Right forelimb (tissue), 1 donor: ENCODE measurements at places on chromosomes 6 and 20.

GRCh38 chr6:108748959-108749358 is 99.3 kb upstream of the ARMC2 start:
- no peak for DNase-seq

- DNase-seq: no peak
Observed at GRCh38 chr6:143061597-143062385, 1.1 kb downstream of the AIG1 start.

- DNase-seq: no peak
Observed at GRCh38 chr6:42204768-42205282, 10.1 kb upstream of the GUCA1B start.

DNA sequence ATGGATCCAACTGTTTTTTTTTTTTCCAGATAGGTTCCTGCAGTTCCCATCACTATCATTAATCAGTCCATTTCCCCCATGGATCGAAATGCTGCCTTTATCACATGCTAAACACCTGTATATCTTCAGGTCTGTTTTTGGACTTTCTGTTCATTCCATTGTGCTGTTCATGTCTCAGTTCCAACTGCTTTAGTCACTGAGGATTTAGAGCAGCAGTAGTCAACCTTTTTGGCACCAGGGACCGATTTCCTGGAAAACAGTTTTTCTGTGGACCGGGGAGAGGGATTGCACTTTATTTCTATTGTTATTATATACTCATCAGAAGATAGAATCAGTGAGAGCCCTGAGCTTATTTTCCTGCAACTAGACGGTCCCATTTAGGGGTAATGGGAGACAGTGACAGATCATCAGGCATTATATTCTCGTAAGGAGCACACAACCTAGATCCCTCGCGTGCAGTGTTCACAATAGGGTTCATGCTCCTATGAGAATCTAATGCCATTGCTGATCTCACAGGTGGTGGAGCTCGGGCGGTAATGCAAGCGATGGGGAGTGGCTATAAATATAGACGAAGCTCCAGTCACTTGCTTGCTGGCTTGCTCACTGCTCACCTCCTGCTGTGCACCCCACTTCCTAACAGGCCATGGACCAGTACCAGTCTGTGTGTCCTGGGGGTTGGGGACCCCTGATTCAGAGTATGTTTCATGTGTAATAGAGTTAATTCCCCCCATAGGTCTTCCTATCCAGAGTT is 46.0 kb downstream of the CAP2 start:
- DNase-seq: no peak

DNA sequence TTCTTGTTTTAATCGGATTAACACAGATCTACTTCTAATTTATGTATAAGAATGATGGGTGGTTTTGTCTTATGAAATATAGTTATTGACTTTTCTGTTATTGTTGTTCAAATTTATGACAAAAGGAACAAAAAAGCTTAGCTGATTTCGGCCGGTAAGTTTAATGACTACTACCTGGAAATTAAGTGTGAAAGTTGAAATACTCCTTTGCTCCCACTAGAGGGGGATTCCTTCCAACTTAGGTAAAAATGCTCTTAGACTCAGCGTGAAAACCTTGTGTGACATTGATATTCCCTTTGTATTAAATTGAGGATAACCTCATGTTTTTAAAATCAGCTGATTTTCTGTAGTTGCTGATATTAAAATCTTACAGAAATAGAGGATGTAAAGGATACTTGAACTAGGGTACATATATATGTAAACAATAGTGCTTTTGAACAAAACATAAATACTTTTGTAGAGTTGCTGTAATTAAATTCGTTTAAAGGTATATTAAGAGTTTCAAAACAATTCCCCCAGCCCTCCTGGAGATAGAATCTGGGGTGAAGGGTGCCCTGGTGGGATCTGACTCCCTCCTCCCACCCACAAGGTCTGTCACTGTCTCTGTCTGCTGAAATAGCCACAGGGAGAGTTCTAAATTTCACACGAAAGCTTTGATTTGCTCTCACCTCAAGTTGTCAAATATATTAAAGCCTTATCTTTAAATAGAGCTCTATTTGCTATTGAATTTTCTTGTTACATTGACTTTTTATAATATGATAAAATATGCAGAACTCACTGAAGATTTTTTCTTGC is 257.5 kb downstream of the ARID1B start:
- DNase-seq: no peak

DNA sequence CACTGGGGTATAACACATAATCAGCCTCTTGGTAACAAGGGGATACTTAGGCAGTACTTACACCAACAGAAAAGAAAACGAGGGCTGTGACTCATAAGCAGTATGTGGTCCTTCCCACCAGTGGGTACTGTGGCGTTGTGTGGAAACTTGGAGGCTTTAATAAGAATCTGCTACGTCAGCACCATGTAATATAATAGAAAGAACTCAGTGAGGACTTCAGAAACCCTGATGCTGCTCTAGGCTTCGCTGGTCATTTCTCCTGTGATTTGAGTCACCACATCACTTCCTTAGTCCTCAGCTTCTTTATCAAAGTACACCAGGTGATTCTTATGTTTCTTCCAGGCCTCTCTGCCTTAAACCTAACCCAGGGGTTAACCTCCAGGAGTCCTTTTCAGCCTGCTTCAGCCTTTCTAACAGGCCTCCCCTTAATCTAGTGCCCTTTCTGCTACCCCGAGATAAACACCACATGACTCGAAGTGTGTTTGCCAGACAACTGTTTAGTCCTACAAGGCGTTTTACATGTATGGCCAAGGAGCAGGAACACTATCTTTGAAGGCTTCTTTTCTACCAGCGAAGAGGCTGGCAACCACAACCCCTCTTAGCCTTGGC is 68.5 kb downstream of the FYN start:
- no peak for DNase-seq

GRCh38 chr6:90429713-90430112 is 133.1 kb upstream of the BACH2 start:
- no peak for DNase-seq

GRCh38 chr6:123323452-123324329 is 313.1 kb downstream of the TRDN start:
- no peak for DNase-seq

- no peak for DNase-seq
Observed at GRCh38 chr6:12931639-12932038, 215.1 kb downstream of the PHACTR1 start.

GRCh38 chr6:72182337-72183246 is 296.2 kb downstream of the RIMS1 start:
- peak; percentile 69 for DNase-seq

- DNase-seq: no peak
Observed at GRCh38 chr6:79196912-79197311, 37.6 kb downstream of the HMGN3 start.

GRCh38 chr6:71383901-71384489 is 95.4 kb downstream of the OGFRL1 start:
- no peak for DNase-seq

DNA sequence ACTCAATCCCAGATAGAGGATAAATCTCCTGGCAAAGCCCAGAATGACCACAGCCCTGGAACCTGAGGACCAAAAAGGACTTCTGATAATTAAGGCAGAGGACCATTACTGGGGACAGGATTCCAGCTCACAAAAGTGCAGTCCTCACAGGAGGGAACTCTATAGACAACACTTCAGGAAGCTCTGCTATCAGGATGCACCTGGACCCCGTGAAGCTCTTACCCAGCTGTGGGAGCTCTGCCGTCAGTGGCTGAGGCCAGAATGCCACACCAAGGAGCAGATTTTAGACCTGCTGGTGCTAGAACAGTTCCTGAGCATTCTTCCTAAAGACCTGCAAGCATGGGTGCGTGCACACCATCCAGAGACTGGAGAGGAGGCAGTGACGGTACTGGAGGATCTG is 992 bp downstream of the ZSCAN16 start:
- DNase-seq: no peak

DNA sequence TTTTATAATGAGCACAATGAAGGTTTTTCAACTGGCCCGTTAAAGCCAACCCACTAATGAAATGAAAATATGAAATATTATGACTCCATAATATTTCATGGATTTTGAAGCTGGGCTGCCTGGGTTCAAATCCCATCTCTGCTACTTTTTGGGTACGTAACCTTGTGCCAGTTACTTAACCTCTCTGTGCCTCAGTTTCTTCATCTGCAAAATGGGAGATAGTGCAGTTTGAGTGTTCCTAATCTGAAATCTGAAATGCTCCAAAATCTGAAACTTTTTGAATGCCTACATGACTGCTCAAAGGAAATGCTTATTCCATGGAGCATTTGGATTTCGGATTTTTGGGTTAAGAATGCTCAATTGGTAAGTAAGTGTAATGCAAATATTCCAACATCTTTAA is 29.5 kb downstream of the PTPRA start:
- no peak for DNase-seq

- no peak for DNase-seq
Observed at GRCh38 chr6:170227996-170228945, 62.6 kb downstream of the DLL1 start.

GRCh38 chr6:166675736-166676135 is 48.7 kb upstream of the RPS6KA2 start:
- DNase-seq: no peak

- no peak for DNase-seq
Observed at GRCh38 chr6:90445533-90446108, 141.3 kb downstream of the MAP3K7 start.

DNA sequence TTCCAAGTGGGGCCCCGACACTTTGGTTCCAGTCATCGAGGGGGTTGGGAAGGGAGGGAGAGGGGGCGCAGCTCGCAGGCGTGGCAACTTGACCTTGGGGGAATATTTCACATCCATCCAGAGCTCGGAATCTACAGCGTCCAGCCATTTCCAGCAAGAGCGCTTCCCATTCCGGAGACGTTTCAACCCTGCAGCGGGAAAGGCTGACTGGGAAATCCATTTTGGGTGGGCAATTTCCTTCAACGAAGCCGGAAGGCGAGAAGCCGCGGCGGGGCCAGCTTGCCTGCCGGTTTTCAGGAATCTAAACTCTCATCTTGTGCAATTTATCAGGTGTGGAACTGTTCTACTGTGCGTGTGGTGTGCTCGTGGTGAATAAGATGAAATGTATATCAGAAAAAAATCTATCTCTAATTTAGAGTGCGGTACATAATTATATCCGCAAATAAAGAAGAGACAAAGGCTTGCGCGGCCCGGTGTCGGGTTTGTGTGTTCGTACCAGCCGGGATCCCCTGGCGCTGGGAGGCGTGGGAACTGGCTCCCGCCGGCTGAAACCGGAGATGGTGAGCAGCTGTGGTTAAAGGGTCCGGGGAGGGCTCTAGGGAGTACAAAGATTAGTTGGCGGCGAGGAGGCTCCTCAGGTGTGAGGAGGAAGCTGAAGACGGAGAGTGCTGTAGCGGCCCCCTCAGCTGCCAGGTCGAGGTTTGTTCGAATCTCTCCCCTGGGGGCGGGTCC is 4.8 kb downstream of the SLC32A1 start:
- DNase-seq: no peak

DNA sequence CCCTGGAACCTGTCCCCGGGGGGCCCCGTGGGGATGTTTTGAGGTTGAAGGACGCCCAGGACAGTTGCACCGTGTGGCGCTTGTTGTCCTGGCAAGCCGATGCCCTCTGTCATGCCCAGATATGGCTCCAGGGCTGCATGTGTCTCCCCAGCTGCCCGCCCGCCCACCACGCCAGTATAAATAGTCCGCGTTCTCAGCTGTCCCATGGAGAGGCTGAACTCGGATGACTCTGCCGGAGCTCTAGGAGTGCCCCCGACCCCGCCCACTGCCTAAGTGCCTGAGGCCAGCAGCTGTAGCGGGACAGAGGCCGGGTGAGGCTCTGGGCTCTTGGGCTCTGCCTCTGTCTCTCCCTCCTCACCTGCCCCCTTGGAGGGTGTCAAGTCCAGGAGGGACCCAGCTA is 83.0 kb upstream of the GATA5 start:
- peak; percentile 78 for DNase-seq

GRCh38 chr6:5783584-5784089 is 223.1 kb downstream of the NRN1 start:
- no peak for DNase-seq

DNA sequence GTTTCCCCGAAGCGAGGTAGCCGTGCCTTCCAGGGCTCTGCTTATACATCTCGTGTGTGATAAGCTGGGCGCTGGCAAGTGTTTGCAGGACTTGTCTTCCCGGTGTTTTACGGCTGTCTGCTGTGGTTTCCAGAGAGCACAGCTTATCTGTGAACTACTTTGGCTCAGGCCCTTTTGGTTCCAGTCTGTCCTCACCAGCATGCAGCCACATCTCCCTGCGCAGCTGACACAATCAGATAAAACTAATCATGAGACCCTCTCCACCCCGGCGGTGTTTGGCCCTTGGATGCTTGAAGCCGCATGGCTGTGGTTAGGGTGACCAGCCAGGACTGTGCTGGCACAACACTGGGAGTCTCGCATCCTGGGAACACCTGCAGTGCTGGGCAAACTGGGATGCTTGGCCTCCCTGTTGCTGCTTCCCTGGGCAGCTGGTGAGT is 241.8 kb upstream of the FOXQ1 start:
- DNase-seq: no peak

- no peak for DNase-seq
Observed at GRCh38 chr6:14000901-14001300, 76.1 kb downstream of the RNF182 start.

GRCh38 chr6:137185290-137185689 is 11.8 kb upstream of the IL22RA2 start:
- DNase-seq: no peak

DNA sequence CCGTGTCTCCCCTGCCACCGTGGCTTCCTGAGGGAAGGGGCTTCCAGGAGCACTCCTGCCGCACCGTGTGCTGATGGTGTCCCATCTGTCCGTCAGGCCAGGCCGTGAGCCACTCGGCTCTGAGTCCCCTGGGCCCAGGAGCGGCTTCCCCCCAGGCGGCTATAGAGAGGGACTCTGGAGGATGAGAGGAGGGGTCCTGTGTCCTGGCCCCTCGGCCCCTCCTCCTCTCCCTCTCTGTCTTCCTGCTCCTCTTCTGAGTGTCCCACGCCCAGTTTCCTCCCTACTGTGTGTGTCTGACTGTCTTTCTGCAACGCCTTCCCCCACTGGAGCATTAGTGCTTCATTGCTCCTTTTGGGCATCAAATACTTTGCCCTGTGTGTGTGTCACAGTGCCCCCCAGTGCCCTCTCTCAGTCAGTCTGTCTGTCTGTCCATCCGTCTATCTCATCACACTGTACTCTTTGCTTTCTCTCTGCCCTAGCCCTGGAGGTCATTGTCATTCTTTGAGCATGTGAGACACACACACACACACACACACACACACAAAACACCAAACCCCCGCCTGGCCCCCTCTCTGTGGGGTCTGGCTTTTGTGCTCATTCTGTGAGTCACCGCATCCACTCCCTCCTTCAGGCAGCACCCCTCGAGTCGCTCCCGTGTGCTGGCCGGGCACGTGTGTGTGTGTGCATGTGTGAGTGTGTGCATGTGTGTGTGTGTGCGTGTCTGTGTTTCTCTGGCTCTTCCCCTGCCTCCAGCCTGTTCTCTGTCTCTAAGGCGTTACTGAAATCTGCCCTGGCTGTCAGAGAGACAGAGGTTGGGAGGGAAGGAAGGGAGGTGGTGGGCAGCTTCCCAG is 71.9 kb downstream of the SRC start:
- no peak for DNase-seq

GRCh38 chr20:52181766-52182165 is 9.8 kb downstream of the ZFP64 start:
- DNase-seq: no peak
